ENCODE measurements at places on chromosomes 5 and 9.

DNA sequence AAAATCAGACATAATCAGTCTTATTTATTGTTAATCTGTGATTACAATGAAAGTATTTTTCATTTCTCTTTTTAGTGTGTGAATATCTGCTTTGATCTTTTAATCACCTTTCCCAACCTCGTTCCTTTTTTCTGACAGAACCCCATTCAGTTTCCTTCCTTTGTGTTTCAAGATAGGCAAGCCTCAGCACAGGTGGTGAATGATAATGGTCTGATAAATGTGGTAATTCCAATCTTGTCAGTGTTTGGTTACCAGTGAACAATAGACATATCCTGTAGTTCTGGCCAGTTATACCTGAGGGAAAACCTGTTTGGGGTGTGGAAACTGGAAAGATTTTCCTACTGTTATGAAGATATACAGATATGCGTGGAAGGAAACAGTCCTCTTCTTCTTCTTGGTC lies 13.5 kb downstream of the STX17 start:
- DNase-seq: no peak

GRCh38 chr9:83280268-83280667 lies 217.3 kb upstream of the RASEF start:
- no peak for DNase-seq

DNA sequence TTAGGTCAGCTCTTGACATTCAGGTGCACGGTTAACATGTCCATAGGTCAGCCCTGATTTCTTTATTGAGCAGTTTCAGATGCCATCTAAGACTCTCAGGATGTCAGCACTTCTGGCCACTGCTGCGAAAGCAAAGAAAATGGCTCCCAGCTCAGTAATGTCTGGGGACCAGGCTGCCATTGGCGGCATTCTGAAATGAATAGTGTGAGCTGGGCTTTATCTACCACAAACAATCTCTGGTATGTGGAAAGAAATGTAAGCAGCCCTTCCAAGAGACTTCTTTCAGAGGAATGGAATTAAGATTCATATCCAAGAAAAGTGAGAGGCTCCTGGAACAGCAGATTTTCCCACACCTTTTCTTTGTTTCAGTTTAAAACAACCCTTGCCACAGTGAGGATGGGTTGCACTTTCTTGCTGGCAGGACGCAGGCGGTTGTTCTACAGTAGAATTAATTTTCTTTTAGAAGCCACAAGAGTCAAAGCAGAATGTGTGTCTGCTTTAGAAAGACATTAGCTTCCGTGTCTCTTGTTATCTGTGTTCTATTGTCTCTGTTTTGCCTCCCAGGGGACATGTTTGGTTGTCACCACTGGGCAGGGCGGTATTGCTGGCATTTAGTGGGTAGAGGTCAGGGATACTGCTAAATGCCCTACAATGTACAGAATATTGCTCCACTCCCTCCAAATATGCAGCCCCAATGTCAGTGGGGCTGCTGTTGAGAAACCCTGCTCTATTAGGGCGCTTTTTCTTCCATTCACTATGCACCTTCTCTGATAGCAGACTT lies 149.9 kb upstream of the ANKH start:
- no peak for DNase-seq

GRCh38 chr9:121556580-121556979 lies 56.9 kb upstream of the GGTA1 start:
- DNase-seq: no peak

GRCh38 chr5:66994790-66995189 lies 201.8 kb downstream of the CD180 start:
- DNase-seq: no peak

DNA sequence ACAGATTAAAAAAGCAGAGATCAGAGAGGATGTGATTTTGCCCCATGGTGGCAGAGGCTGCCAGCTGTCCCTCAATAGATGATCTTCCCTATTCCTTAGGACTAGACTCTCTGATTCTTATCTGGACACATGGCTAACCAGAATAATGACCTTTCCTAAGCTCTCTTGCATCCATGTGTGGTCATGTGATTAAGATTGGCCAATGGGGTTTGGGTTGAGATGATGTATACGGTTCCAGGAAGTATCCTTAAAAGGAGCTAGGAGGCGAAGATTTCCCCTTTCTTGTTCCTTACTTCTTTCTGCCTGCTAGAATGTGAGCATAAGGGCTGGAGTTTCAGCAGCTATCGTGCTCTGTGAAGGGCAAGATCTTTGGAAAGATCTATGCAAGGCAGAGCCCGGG lies 39.8 kb downstream of the FOXI1 start:
- no peak for DNase-seq

GRCh38 chr5:68515514-68515913 lies 300.0 kb downstream of the PIK3R1 start:
- no peak for DNase-seq

GRCh38 chr5:127969002-127969401 lies 114.6 kb upstream of the SLC12A2 start:
- DNase-seq: no peak

- DNase-seq: no peak
Observed at GRCh38 chr5:179342577-179342976, 2.7 kb downstream of the ADAMTS2 start.

GRCh38 chr5:20420991-20421595 lies 433.1 kb upstream of the CDH18 start:
- no peak for DNase-seq

DNA sequence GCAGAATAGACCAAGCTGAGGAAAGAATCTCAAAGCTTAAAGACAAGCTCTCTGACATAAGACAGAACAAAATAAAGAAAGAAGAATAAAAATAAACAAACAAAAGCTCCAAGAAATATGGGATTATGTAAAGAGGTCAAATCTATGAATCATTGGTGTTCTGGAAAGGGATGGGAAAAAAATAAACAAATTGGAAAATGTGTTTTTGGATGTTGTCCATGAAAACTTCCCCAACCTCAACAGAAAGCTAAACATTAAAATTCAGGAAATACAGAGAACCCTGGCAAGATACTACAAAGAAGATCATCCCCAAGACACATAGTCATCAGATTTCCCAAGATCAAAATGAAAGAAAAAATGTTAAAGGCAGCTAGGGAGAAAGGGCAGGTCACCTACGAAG lies 662.0 kb upstream of the CDH18 start:
- no peak for DNase-seq

GRCh38 chr9:134342746-134343115 lies 16.5 kb downstream of the RXRA start:
- DNase-seq: no peak

GRCh38 chr5:1463326-1464095 lies 18.3 kb upstream of the SLC6A3 start:
- DNase-seq: no peak

DNA sequence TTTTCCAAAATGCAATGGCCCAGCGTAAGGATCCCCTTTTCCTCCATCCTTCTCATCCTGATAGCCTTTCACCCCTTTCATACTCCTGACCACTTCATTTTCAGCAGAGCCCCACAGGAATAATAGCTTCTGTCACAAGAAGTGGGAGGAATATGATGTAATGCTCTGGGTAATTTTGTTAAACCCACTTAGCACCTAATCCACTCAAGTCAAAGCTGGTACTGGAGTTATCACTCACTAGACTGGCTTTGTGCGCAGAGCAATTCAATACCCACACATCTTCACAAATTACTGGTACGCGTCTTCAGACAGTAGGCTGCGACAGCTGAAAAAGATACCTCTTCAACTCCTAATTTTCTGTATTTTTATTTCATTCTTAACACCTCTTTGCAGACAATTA lies 2232.8 kb upstream of the WWC1 start:
- no peak for DNase-seq

- no peak for DNase-seq
Observed at GRCh38 chr9:85158512-85158911, 489.0 kb downstream of the NTRK2 start.

GRCh38 chr5:102767862-102768261 lies 12.8 kb downstream of the PAM start:
- DNase-seq: no peak

Measured in stimulated activated CD4-positive, alpha-beta T cell treated with anti-CD3 and anti-CD28 coated beads, TNF-alpha, amount 100 ng/mL, for 24 hours (primary cell).